ENCODE measurements at places on chromosomes 12 and 14.

GRCh38 chr12:58455136-58455535 lies 465.2 kb downstream of the LRIG3 start:
- no peak for DNase-seq

DNA sequence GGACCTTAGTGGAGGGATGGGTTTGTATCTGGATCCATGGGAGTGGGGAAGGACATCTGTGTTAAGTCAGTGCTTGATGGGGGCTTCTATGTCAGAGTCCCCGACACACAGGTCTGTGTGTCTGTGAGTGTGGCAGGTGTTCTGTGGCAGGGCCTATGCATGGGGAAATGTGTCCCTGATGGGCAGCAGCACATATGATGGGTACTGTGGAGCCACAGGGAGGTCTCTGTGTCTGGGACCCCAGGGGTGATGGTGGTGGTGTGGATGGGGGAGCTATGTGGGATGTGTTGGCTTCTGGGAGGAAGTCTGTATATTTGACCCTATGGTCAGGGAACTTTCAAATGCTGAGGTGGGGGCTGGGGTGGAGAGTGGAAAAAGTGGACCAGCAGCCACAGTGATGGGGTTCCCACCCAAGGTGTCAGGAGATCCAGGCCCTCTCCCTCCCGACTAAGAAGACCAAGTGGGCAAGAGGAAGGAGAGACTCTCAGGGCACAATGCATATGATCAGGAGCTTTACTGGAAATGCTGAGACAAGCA lies 16.5 kb downstream of the KRT7 start:
- no peak for DNase-seq

DNA sequence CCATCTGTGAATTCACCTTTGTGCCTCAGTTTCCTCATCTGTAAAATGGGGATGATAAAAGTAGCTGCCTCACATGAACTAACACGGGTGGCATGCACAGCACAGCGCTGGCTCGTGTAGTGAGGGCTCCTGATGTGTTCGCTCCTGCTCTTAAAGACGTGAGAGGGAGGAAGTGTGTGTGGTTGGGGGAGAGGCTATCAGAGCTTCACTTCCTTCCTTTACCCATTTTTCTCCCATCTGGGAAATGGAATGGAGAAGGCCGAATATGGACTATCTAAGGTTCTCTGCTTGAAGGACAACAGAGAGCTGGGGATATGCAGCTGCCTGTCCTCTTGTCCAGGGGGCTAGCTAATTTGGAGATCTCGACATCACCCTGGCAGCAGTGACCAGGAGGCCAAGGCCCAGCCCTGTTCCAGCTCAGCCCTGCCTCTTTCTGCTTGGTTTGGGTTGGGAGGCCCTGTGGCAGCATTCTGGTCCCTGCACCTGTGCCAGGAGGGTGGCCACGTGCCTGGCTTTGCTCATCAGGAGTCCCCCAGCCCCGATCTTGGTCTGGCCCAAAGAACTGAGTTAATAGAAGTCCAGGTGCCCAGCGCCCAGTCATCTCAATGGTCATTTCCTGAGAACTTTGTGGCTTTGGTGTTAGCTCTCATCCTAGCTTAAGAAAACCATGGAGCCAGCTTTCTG lies 44.5 kb upstream of the ESRRB start:
- DNase-seq: peak; percentile 19

GRCh38 chr12:119393677-119394076 lies 59.1 kb downstream of the CCDC60 start:
- DNase-seq: no peak

DNA sequence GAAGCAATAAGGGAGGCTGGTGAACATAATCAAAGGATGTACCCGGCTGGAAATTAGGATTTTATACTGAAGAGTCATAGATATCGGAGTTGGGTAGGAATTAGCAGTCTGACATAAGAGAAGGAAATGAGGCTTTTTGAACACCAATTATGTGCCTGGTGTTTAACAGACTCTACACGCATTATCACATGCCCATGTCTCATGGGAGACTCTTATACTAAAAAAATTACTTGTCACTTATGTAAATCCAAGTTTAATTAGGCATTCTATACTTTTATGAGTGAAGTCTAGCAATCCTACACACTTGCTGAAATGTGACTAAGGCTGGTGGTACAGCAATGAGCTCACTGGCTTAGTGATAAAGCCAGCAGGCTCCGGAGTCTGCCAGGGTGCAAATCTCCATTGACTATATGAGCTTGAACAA lies 93.5 kb downstream of the NUAK1 start:
- DNase-seq: no peak

- no peak for DNase-seq
Measured at GRCh38 chr12:22535478-22535877, 8.9 kb downstream of the C2CD5 start.

GRCh38 chr14:61609884-61610283 lies 85.4 kb upstream of the HIF1A start:
- no peak for DNase-seq

DNA sequence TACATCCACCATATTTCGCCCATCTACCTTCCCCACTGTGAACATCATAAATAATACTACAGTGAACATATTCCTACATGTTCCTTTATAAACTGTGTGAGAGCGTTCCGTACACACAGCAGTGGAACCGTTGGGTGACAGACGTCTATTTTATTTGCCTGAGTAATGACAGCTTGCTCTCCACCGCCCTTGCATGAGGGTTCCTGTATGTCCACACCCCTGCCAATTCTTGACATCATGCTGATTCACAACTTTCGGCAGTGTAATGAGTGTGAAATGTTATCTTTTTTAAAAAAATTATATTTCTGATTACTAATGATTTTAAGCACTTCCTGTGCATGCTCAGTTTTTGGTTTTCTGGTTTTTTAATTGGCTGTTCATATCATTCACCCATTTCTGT lies 4.3 kb upstream of the RAD52 start:
- no peak for DNase-seq

- no peak for DNase-seq
Measured at GRCh38 chr12:7190268-7191055, 976 bp downstream of the PEX5 start.

- DNase-seq: no peak
Measured at GRCh38 chr14:78664841-78665240, 494.7 kb downstream of the NRXN3 start.

DNA sequence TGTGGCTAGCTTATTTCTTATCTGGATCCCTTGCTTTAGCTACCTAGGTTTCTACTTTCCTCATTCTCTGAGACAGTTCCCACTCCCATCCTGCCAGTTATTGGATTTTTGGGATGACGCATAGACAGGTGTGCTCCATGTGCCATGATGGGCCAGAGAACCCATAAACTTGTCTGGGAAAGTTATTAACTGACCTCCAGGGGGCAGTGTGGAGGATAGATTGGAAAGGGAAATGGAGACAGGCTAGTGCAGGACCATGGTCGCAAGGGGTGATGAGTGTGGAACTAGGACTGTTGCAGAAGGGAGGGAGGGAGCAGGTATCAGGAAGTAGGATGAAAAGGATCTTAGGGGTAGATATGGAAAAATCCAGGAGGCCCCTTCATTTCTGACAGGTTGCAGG lies 80.3 kb downstream of the ESRRB start:
- peak; percentile 7 for DNase-seq

GRCh38 chr14:90545966-90546751 lies 149.3 kb downstream of the CALM1 start:
- DNase-seq: no peak

- DNase-seq: no peak
Measured at GRCh38 chr12:4056910-4057845, 184.0 kb upstream of the PARP11 start.
